HFFc6 (cell line): ENCODE measurements at places on chromosomes 1 and 21. TPM values are rescaled to one million over a fixed set of nuclear protein-coding genes. Genes with fewer than 3 reads are reported as not detected.

Gene POU2F1
- total RNA-seq = 3.6 and 4.9 TPM in 2 replicates

Gene CASZ1
- 0.35 to 0.87 TPM (median 0.67 TPM) in 3 replicates for total RNA-seq

DNA sequence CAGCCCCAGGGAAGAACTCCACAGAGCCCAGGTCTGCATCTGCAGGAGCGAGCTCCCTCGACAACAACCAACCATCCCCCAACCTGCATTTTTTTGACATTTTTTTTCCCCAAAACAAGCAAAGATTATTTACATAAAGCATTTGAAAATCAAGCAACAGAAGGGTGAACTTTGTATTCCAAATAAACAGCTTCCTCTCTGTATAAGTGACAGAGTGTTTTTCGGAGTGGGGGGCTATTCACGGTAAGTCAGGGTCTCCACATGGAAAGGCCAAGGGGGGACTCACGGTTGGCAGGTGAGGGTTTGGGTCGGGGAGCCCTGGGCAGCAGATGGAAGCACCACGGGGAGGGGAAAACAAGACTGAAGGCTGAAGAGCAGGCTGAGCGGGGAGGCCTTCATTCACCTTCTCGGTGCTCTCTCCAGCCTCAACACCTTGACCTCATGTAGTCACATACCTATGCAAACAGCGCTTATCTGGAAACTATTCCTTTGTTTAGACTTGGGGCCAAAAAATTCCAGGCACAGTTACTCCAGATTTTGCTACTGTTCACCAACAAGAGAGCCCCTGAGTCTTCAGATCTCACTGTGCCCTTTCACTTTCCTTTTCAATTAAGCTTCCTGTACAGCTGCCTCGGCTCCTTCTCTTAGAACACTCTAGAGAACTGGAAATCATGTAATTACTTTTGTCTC, 27.6 kb downstream of the C2CD2 start:
- DNase-seq = no peak

- no peak for DNase-seq
These were observed 18.4 kb downstream of the OLIG1 start for GRCh38 chr21:33088384-33088783.

DNA sequence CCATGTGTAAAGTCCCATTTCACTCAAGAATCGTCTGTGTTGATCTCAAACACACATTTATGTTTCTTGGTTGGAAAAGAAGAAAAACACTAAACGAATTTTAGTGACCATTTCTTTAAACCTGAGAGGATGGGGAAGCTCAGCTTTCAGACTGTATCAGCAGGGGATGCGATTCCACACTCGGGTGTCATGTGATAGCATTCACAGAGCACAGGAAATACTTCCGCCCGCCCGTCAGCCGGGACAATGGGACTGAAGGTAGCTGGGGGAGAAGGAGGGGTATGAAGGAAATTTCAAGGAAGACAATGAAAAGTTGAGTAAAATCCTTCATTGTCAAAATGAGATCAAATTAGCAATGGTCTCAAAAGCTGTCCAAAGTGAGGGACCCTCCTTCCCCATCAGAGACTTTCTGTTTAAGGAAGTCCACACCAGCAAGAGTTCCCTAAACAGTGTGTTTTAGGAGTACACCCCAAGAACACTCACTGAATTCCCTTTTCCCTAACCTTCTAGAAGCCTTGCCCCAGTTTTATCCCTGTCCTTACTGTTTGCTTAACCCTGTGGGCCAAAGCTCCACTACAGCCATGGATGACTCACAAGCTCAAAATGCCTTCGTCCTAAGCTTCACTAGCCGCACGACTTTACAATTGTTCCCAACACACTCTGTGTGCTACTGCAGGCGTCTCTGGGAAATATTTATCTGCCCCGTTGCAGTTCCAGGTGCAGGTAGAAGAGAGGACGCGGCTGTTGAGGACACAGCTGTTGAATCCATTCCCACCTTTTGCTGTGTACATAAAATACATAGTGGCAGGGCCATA, 51.4 kb upstream of the SIM2 start:
- peak; percentile 17 for DNase-seq

- no peak for DNase-seq
These were observed 41.6 kb upstream of the SLC45A1 start for GRCh38 chr1:8276173-8276914.

DNA sequence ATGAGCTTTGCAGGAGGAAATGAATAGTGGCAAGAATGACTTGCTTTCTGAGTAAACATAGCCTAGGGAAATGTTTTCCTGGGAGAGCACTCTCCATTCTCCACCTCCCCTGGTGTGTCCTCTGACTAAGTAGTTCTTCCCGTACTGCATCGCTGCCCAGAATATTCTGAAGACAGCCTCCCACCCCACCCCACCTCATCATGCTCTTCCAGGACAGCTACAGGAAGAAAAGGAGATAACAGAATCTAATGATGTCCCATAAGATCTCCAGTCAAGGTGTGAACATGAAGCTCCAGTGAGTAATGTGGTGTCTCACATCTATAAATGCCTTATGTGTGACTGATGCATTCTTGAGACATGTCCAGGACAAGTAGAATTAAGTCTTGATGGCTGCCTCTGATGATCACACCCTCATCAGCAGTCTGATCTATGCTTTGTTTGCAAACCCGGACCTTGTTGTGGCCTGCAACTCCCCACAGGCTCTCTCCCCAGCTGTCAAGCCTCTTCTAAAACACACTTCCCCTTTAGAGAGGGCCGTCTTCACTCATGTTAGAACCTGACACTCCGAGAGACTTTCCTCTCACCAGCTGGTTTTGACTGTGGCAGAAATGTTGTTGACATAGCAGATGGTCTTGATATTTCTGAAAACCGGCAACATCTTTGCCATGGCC, 183.0 kb downstream of the CYYR1 start:
- peak; percentile 85 for DNase-seq

DNA sequence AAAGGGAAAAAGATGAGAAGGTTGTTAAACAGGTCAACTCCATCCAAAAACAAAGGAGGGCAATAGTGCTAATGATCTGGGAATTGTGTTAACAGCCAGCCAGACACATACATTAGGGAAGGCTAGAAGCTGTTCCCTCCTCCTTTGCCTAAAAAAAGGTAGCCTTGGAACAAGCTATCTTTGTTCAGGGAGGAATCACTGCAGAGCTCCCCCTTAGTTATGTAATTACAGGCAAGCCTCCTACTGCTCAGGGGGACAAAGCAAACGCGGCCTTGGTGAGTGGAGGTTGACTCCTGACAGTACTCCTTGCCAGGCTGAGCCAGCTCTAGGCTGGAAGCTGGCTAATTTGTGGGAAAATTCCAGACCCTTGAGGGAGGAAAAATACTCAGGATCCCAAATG, 97.6 kb downstream of the VAV3 start:
- DNase-seq = no peak

DNA sequence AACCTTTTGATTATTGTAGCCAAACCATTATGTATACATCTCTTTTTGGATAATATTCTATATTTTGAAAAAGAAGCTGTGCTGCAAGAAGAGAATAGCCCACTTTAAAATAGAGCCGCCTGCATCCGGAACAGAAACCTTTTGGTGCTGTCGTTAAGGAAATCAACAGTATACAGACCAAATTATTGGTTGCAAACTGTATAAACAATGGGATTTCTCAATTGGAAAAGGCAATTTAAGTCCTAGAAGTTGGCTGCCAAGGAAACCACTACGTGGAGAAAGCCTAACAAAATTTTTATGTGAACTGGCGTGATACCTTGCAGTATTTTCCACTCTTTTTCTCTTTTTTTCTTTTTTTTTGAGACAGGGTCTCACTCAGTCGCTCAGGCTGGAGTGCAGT, 25.8 kb downstream of the DESI2 start:
- no peak for DNase-seq
